ENCODE measurements at places on chromosomes 12 and 14.
A peak's percentile ranks its signal among the peaks of the same experiment; 100 is the strongest.

DNA sequence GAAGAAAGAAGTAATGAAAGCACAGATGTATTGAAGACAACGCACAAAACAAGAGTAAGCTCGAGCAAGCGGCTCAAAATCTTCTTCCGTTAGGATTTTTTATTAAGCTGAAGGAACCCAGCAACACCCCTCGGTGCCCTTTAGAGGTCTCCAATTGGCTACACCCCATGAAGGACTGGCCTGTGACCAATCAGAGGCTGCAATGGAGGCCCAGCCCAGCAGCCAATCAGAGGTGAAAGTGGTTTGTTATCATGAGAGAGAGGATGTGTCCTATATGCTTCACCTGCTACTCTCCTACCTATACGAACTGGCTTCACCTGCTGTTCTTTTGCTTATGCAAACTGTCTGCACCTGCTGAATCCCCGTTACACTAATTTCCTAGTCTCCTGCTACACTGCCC, 358.8 kb downstream of the C12orf50 start:
- no peak for DNase-seq

DNA sequence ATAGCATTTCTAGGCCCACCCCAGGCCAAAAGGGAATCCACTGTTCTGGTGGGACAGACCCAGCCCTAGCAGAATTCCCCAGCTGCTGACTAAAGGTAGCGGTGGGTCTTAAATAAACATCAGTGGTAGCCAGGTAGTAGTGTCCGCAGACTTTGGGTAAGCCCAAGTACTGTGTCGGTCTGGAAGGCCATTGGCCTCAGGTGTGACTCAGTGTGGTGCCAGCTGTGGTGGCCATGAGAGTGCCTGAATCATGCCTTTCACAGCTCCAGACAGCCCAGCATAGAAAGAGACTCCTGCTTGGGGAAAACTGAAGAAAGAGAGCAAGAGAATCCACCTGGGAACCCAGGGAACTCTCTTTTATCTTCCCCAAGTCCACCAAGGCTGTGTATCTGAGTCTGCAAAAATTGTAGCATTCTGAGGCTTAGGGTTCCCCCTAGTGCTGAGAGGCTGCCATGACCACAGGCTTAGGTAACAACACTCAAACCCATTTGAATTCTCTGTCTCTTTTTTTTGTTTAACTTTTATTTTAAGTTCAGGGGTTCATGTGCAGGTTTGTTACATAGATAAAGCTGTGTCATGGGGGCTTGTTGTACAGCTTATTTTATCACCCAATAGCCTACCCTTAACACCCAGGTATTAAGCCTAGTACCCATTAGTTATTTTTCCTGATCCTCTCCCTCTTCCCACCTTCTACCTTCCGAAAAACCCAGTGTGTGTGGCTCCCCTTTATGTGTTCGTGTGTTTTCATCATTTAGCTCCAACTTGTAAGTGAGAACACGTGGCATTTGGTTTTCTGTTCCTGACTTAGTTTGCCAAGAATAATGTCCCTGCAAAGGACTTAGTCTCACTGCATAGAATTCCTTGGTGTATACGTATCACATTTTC, 16.7 kb upstream of the CD163L1 start:
- no peak for DNase-seq

GRCh38 chr12:94091624-94092023, 56.8 kb upstream of the PLXNC1 start:
- no peak for DNase-seq

DNA sequence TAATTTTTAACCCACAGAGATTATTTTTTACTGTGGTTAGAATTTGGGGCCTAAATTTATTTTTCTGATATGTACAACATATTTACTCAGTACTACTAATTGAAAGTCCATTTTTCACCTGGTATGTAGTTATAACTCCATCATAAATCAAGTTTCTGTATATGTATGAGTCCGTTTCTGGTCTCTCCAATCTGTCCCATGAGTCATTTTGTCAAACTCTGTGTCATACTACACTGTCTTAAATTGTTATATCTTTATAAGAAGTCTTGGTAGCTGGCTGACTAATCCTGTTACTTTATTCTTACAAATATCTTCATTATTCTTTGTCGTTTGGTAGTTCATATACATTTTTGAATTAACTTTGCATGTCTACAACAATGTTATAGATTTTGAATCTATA, 344.0 kb downstream of the PDZRN4 start:
- DNase-seq = no peak

- no peak for DNase-seq
Observed at GRCh38 chr12:16437926-16438325, 90.5 kb downstream of the MGST1 start.

DNA sequence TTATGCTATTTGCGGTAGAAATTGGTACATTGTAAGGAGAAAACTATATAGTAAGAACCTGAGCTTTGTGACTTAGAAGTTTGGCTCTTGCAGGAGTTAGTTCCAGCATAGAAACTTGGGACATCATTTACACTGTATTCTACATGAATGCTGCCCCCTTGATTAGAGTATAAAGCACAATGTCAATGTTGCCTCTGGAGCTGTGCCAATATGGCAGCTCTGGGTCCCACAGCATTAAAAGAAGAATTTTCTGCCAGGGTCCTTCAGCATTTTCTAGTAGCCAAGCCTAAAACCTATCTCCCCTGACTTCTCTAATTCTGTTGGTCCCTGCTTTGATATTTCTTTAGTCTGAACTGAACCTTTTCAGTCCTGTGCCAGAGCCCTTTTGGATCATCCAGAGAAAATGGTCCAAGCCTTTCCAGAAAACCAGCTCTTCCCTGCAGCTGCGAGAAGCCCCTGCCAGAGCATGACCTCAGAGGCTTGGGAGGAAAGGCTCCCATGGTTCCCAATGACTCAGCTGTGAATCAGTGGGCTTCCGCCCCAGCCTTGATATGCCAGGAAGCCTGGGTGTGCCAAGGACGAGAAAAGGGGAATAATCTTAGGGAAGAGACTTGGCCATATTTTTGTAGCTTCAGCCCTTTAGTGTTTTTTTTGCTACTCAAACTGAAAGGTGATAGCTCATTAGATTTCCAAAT, 43.2 kb downstream of the PLEKHG7 start:
- peak; percentile 81 for DNase-seq

DNA sequence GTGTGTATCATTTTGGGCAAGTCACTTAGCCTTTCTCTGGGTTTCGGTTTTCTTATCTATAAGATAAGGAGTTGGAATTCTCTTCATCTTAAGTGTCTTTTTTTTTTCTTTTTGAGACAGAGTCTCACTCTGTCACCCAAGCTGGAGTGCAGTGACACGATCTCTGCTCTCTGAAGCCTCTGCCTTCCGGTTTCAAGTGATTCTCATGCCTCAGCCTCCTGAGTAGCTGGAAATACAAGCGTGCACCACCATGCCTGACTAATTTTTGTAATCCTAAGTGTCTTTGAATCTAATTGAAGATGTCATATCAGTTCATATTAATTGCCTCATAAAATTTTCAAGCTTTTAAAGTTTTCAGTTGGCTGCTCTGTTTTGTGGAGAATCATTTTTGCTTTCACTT, 4.0 kb downstream of the SRGAP1 start:
- DNase-seq = no peak

DNA sequence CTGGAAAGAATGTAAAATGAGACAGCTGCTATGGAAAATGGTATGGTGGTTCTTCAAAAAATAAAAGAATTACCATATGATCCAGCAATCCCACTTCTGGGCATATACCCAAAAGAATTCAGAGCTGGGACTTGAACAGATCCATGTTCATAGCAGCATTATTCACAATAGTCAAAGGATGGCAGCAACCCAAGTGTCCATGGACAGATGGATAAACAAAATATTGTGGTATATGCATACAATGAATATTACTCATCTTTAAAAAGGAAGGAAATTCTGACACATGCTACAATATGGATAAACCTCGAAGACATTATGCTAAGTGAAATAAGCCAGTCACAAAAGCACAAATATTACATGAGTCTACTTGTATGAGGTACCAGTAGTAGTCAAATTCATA, 9.1 kb downstream of the RAB2B start:
- DNase-seq = no peak

Data from left forelimb (tissue), 1 donor.